ENCODE measurements at places on chromosomes 1 and 21. TPM values are rescaled to one million over a fixed set of nuclear protein-coding genes. Genes with fewer than 3 reads are reported as not detected.
A peak's percentile ranks its signal among the peaks of the same experiment; 100 is the strongest.

GRCh38 chr1:33161061-33161681 is 20.7 kb downstream of the TRIM62 start:
- DNase-seq = no peak

- no peak for DNase-seq
Observed at GRCh38 chr1:159088050-159088449, 11.5 kb upstream of the AIM2 start.

DNA sequence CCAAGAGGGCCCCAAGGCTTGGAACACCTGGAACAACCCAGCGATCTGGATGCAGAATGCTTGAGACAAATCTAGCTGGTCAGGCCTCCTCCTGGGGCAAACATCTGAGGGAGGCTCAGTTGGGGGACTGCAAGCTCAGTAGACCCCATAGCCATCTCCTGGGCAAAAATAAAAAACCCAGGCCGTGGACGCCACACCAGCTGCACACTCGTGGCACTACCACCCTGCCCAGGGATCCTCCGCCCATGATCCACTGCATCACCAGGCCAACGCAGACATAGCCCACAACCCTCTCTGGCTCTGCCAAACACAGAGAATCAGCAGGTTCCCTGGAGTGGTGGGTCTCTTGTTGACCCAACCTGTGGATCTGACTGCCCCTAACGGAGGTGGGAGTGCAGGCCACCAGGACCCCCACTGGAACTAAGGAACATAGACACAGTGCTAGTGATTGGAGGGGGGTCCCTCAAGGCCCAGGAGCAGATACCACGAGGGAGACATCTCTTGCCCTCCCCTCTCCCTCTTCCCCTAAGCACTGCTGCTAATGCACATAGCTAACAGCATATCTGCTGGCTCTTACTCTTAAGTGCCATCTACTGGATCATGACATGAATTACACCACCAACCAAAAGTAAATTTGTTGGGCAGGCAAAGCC is 147.2 kb downstream of the CHD1L start:
- no peak for DNase-seq

- no peak for DNase-seq
Observed at GRCh38 chr21:36507397-36508018, 27.6 kb upstream of the CLDN14 start.

DNA sequence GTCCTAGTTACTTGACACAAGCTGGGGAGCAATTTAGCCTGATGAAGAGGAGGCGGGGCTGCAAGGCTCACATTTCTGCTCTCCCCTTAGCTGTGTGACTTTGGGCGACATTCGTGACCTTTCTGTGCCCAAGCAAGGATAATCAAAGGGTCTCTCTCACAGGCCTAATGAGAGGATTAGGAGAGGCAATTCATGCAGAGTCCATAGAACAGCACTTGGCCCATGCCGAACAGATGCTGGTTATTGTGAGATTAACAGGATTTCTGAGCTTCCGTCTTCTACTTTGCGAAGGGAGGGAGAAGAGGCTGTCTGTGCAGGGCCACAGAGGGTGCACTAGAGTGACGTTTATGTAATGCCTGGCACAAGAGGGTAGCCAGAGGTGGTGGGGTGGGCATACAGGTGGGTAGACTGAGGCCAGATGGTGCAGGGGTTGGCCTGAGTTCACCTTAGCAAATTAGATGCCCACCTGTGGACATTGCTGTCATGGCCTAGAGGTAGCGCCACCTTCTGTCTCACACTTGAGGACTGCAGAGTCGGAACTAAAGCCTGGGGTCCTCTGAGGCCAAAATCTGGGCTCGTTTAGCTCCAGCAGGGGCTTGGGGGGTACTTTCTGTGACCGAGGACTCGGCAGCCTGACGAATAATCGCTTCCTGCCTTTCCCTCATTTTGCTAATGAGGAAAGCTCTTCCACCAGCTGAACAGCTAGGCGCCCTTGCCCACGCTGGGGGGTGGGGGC is 18.6 kb downstream of the ACTL8 start:
- no peak for DNase-seq

The FAM78B gene
- total RNA-seq = not detected

- DNase-seq = no peak
Observed at GRCh38 chr1:47561523-47562007, 123.7 kb downstream of the FOXD2 start.

The RAB13 gene
- total RNA-seq = 1.2 TPM

DNA sequence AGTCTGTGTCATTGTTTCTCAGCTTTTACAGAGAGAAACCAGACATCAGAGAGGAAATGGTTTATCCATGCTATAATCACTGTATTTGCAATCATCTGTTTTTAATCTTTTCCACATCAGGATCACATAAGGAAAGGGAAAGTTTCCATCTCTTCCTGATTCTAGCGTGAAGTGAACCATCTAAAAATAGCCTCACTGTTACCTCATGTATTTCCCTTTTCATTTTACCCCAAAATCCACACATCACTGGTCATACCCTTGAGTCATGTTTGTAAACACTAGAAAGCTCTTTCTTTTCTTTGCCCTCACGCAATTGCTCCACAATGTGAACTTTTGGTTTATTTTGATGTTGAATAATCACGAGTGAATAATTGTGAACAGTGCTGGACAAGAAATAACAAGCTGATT is 146.0 kb downstream of the PLA2G4A start:
- DNase-seq = peak; percentile 2

GRCh38 chr1:205936846-205937586 is 6.2 kb downstream of the SLC26A9 start:
- no peak for DNase-seq

- DNase-seq = no peak
Observed at GRCh38 chr1:77762072-77762476, 2.4 kb upstream of the USP33 start.

Measured in CD8-positive, alpha-beta T cell (primary cell).